ENCODE measurements at places on chromosomes 2 and 18. TPM values are rescaled to one million over a fixed set of nuclear protein-coding genes. Genes with fewer than 3 reads are reported as not detected.

The RIOK3 gene
- 18.6 TPM for polyA plus RNA-seq

The AKAIN1 gene
- polyA plus RNA-seq: 444 TPM

The TWIST2 gene
- not detected for polyA plus RNA-seq

The TMEM178A gene
- polyA plus RNA-seq: 21.4 TPM

The GBX2 gene
- 0.52 TPM for polyA plus RNA-seq

The ATP5MC3 gene
- polyA plus RNA-seq: 1,193 TPM

The TRIM43 gene
- polyA plus RNA-seq: not detected

The GPR45 gene
- not detected for polyA plus RNA-seq

The GPAT2 gene
- not detected for polyA plus RNA-seq

The HMSD gene
- not detected for polyA plus RNA-seq

The HOXD11 gene
- not detected for polyA plus RNA-seq

The LDLRAD4 gene
- 9.1 TPM for polyA plus RNA-seq

The DYNAP gene
- polyA plus RNA-seq: not detected

The EHD3 gene
- 17.1 TPM for polyA plus RNA-seq

The CXCR1 gene
- not detected for polyA plus RNA-seq

The KHK gene
- 1.3 TPM for polyA plus RNA-seq

All from Purkinje cell (primary cell).